Airway epithelial cell (primary cell): ENCODE measurements at places on chromosomes 7 and 10. TPM values are rescaled to one million over a fixed set of nuclear protein-coding genes. Genes with fewer than 3 reads are reported as not detected.

GDF2 gene
- total RNA-seq, result not detected in 2 replicates

SPDYE2 gene
- not detected in 2 replicates for total RNA-seq

SFTPA1 gene
- total RNA-seq, result not detected in 2 replicates

FAM25G gene
- 5.3 and 29.8 TPM in 2 replicates for total RNA-seq

FIGNL1 gene
- total RNA-seq, result 5.5 and 8.9 TPM in 2 replicates
